Stimulated activated CD8-positive, alpha-beta memory T cell treated with anti-CD3 and anti-CD28 coated beads, Interleukin-4, amount 100 ng/mL, for 1 hour (primary cell): ENCODE measurements at places on chromosomes 5 and 9.

DNA sequence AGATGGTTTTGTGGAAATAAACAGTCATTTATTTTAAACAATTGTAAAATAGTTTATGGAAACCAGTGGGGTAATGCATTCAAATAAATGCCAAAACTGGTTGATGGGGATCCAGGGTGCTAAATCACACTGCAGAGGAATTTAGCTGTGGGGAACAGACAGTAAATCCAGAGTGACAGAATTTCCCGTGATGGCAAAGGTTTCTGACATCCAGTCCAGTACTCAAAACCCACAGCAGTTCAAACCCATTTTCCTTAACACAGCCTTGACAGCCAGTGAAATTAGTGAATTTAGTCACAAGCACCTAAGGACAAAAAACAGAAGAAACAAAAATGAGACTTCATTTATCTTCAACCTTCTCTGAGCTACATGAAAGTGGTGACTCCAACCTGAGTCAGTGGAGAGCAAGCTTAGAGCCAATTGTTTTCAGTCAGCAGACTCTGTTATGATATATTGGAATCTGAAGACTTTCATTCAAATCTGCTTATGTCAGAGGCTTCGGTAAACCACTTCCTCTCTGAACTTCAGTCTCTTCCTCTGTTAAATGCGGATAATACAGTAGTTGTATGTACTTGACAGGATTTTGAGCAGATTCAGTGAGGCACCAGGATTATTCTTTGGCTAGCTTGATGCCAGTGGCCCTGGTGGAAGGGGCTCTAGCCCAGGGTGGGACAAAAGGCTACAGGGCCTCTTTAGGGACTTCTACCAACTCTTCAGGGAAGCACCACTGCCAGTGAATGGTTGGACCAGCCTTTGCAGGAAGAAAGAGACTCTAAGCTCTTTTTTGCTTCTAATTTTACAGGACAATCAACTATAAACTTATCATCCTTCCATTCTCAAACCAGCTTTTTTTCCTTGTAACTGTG, 185.3 kb downstream of the MAPKAP1 start:
- DNase-seq: no peak

GRCh38 chr9:131722255-131722654, 17.6 kb downstream of the RAPGEF1 start:
- DNase-seq: no peak

DNA sequence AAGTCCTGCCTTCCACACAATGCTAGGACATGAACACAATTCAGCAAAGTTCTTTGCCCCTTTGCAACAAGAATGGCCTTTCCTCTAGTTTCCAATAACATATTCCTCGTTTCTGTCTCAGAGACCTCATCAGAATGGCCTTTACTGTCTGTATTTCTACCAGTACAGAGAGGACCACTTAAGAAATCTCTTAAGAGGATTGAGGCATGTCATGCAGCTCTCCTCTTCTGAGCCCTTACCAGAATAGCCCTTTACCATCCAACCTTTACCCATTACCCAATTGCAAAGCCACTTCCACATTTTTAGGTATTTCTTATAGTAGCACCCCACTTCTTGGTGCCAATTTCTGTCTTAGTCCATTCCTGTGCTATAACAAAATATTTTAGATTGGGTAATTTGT, 20.3 kb downstream of the TNPO1 start:
- DNase-seq: no peak

DNA sequence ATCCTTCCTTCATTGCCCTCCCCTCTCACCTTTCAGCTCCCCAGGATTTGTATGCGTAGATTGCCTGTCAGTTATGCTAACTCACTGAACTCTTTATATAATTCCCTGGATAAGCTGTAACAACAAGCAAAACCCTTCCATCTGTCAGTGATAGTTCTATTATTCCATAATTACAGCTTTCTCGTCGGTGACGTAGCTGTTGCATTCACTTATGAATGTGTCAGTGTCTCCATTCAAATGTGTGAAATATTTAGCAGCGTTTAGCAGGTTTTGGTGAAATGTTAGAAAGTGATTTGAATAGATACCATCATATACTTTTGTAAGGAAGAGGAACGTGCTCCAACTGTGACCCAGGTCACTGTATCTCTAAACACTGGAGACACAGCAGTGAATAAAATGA, 45.2 kb downstream of the PIP5K1B start:
- DNase-seq: no peak
